ENCODE measurements at places on chromosomes 12 and 14.

DNA sequence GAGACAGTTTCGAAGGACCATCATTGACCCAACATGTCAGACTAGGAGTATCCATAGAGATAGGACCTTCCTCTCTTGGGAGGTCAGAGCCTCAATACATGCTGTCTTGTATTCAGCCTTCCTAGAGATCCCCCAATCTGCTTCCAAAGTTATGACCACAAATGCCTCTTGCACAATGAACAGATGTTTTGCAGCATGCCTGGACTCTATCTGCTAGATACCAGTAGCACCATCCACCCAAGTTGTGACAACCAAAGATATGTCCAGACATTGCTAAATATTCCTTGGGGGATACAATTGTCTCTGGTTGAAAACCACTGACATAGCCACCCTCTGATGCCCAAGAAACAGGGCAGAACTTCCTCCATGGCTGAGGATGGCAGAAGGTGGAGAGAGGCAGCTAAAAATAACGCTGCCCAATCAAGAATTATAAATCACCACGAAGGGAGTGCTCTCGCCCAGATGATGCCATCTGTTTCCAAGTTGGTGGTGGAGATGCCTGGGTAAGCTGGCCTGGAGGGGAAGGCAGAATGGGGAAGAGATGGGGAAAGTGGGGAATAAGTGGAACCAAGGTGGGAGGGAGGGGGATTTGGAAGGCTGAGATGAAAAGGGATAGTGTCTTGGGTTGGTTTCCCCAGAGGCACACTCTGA is 42.9 kb upstream of the NOS1 start:
- DNase-seq = no peak

DNA sequence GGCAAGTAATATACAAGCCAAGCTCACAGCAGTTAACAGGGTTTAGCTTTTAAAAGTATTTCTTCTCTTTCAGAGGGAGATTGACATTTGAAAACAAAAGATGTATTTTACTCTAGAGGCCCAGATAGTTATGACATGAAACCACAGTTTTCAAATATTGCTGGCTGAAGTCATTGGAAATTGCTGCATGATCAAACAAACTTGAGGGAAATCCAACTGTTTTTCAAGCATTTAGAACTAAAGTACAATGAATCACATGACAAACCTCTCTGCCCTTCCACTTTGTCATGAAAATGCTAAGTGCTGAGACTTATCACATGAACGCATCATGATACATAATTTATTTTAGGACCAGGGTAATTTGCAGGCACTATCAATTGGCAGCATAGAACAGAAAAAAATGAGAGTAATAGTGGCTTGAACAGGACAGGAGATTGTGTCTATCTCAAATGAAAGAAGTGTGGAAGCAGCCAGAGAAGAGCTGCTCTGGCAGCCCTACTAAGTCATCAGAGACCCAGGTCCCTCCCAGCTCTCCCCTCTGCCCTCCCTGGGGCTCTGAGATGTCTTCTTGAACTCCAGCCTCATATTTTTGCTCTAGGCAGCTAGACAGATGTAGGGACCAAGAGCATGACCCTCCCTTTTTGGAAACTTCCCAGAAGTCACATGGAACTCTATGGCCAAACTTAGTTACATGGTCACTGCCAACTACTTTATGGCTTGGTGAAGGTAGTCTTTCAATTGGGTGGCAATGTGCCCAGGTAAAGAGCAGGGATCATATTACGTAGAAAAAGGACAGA is 90.1 kb upstream of the PELI2 start:
- no peak for DNase-seq

GRCh38 chr14:91220581-91221000 is 23.9 kb downstream of the GPR68 start:
- peak; percentile 98 for DNase-seq

- DNase-seq = peak; percentile 95
Measured at GRCh38 chr12:6084261-6084968, 40.1 kb downstream of the VWF start.

DNA sequence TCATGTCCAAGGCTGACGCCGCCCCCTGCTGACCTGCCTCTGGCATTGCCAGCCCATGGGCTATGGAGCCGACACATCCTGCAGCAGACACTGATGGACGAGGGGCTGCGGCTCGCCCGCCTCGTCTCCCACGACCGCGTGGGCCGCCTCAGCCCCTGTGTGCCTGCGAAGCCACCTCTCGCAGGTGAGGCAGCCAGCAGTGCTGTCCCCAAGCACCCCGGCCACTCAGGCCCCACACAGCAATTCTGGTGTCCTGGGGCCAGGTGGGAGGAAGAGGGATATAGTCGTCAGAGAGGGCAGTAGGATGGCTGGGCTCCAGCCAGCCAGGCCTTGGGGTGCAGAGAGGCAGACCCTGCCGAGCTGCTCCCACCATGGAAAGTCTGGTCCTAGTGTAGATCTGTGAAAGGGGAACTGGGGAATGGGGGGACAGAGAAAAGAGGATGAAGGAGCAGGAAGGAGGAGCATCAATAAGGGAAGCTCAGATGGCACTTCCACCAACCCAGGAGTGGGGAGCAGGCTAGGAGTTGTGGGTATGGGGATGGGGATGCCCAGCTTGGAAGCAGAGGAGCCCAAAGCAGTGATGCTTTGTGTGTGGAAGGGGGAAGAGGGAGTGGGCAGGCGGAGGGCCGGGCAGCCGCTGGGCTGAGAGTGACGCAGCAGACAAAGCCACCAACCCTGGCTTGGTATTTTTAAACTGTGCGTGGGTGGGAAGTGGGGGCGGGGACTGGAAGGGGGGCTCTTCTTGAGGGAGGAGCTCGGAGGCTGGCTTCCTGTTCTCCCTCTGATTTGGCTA is 4.7 kb downstream of the NAB2 start:
- no peak for DNase-seq

DNA sequence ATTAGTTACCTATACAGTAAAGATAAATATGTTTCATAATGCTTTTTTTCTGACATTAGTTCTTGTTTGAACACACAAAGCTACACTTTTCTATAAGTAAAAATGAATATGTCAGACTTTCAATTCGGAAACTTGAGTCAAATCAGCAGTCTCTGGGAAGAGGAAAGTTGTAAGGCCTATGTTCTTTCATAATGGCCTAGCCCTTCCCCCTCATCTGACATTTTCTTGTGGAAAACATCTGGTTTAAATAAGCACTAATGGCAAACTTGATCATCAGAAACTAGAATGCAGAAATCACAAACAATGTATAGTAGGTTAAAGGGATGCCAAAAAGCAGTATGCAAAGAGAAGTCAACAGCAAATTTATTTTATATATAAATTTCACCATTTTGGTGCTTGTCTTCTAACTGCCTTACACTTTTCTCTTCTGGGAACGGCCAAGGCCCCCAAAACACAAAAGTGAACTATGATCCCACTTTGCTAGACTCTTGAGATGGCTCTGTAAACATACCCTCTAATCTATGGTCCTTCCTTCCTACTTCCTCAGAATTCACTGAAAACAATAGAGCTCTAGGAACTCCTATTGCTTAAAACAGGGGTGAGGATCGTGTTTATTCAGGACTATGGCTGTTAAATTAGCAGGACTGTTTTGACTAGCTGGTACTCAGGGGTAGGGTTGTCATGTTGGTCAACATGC is 444.1 kb downstream of the RAD51B start:
- no peak for DNase-seq

DNA sequence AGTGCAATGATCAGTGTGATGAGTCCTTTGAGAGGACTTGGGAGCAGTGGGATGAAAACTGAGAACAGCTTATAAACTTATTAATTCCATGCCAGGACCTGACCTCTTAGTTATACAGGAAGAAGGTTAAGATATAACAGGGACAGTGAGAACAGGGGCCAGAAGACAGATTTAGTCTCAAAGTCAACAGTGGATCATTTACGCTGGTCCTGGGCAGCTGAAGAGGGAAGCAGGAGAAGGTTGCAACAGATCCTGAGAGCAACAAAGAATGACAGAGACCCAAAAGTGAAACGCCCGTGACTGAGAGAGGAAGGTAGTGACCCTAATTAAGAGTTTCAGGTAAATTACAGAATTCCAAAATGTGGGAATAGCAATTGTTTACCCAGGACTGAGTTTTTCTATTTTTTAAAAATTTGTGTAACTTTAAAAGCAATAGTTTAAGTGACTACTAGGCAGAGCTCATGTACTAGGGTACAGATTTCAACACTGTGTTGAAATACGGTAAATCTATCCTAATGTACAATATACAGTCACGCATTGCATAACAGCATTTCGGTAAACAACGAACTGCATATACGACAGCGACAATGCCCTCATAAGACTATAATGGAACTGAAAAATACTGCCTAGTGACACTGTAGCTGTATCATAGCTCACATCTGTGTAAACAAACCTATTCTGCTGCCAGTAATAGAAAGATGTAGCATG is 77.7 kb upstream of the GNPNAT1 start:
- DNase-seq = no peak

- peak; percentile 63 for DNase-seq
Measured at GRCh38 chr14:24398293-24398652, 530 bp upstream of the NYNRIN start.

- DNase-seq = no peak
Measured at GRCh38 chr14:75626863-75627262, 33.8 kb downstream of the ERG28 start.

GRCh38 chr12:110565894-110566871 is 16.9 kb downstream of the PPTC7 start:
- DNase-seq = no peak

GRCh38 chr12:131260251-131260905 is 306.7 kb downstream of the ADGRD1 start:
- no peak for DNase-seq

All from NCI-H446 (cell line).